Lower leg skin (tissue), 4 donors: ENCODE measurements at places on chromosomes 12 and 14.

DNA sequence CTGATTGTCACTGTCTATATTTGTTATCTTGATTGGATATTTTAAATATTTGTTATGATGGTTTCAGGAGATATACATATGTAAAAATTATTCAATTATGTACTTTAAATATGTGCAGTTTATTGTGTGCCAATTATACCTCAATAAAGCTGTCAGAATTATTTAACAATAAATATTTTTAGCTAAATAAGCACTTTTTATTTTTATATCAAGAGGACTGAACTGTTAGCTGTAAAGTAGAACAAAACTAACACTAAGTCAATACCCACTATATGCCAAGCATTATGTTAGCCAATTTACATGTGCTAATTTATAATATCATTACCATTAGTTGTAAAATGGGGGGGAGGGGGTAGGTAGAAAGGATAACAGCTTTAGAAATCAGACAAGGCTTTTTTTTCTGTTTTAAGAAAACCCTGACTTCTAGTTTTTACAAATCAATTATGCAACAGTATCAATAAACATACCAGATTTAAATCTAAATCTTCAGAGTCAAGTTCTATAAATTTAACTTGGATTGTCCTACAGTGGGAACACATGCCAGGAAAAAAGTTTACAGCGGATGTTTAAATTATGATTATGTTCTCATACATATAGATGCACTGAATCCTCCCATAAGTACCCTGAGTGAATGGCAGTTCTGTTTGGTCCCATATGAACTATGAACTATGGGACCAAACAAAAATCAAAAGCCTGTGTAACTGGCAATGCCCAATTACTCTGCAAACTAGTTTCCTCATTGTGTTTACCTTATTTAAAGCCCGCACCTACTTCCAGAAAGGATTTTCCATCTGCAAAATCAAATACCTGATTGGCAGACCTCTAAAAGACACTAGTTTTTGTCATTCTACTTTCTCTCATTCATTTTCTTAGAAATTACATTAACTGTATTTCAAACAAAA lies 2.8 kb downstream of the RALGAPA1 start:
- DNase-seq: no peak

DNA sequence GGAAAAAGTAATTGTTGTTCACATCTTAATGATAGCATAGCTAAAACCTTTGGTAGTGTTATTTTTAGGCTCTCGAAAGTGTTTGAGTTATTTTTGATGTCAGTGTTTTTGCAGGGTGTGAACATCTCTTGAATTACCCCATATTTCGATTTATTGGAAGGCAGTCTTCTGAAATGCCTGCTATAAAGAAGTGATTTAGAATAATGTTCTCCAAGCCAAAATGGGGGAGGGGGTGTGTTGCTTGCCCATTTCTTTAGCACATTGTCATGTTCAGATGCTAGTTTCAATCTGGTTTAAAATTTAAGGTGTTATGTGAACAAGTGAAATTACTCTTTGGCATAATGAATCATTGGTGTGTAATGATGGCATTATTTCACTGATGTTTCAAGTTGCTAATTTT lies 110.6 kb downstream of the SYNE2 start:
- DNase-seq: no peak

- no peak for DNase-seq
These were observed 21.0 kb upstream of the MAP1LC3B2 start for GRCh38 chr12:116538076-116538591.

DNA sequence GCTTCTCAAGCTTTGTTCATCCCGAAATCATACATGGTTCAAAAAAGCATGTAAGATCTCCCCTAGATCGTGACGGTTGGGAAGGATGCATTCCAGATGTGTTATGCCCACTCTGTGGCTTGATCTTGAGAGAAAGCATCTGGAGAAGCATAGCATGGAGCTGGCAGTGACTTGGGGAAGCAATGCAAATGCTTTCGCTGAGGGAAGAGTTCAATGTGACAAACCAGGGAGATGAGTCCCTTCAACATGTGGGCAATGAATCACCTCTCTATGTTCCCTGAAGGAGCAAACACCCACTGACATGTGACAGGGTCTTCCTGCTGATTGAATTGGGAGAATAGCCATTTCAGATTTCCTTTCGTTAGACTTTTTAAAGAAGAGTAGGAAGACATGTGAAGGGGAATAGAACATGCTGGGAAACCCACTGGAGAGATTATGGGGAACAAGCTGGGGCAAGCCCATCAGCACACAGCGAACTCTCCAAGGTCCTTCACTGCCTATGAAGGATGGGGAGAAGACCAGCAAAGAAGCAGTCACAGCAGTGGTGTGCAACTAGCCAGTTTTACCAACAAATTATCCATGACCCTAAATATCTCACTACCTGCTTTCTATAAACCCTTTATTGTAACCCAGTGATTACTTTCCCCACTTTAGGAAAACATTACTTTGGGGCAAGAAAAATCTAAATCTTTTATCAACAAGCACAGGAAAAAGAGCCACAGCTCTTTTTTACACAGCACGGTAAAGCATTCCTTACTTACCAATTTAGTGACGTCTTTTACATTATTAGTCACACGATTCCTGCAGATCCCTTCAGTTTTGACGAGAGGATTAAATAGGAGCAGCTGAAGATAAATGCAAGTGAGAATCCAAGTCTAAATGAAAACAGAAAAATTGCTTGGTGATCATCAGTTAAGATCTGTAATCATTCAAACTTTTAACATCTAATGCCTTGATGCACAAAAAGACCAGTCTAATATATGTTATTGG lies 35.0 kb downstream of the KITLG start:
- DNase-seq: no peak

GRCh38 chr14:99732436-99733210 lies 48.5 kb downstream of the CYP46A1 start:
- DNase-seq: peak; percentile 73

DNA sequence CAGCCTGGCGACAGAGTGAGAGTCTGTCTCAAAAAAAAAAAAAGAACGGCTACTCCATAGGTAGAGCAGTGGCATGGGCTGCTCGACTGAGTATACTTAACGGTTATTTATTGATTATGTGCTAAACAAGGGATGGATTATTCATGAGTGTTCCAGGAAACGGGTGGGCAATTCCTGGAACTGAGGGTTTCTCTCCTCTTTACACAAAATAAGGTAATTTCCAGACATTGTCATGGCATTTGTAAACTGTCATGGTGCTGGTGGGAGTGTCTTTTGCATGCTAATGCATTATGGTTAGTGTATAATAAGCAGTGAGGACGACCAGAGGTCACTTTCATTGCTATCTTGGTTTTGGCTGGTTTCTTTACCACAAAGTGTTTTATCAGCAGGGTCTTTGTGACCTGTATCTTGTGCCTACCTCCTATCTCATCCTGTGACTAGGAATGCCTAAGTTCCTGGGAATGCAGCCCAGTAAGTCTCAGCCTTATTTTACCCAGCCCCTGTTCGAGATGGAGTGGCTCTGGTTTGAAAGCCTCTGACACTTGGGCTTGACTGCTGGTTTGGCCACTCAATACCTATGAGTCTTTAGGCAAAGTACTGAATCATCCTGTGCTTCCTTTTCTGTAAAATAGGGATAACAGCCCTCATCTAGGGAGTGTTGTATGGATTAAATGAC lies 3.2 kb downstream of the DGLUCY start:
- no peak for DNase-seq

GRCh38 chr12:55362675-55363074 lies at the start of gene OR6C75:
OR6C75 (plus strand) TSS chr12:55362975; CDS start chr12:55365111, 2,136 bp downstream.
- no peak for DNase-seq

DNA sequence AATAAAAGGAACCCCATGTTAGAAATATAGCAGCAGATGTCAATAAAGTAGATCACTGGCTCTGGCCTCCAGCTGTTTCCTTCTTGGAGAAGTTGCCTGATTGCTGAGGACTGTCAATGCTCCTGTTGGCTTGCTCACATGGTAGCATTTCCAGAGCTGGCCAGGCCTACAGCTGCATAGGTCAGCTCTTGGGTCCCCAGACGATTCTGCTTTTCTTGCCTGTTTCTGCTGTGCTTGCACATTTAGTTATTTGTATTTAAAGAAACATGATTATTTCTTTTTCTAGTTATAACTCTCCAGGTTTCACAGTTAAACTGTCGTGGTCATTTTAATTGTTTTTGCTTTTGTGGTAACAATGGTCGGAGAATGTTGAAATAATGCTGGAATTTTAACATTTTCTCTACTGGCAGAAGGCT lies 7.2 kb downstream of the NAV3 start:
- no peak for DNase-seq

GRCh38 chr14:65043893-65044595 lies 57.3 kb downstream of the FNTB start:
- DNase-seq: no peak

GRCh38 chr14:24361326-24361725 lies 6.7 kb upstream of the NFATC4 start:
- no peak for DNase-seq

- peak; percentile 97 for DNase-seq
These were observed 33.5 kb downstream of the FMNL3 start for GRCh38 chr12:49673446-49674317.

GRCh38 chr14:33362934-33363333 lies 424.3 kb downstream of the NPAS3 start:
- DNase-seq: no peak

- DNase-seq: no peak
These were observed 166.7 kb downstream of the SLC38A4 start for GRCh38 chr12:46659032-46659650.

DNA sequence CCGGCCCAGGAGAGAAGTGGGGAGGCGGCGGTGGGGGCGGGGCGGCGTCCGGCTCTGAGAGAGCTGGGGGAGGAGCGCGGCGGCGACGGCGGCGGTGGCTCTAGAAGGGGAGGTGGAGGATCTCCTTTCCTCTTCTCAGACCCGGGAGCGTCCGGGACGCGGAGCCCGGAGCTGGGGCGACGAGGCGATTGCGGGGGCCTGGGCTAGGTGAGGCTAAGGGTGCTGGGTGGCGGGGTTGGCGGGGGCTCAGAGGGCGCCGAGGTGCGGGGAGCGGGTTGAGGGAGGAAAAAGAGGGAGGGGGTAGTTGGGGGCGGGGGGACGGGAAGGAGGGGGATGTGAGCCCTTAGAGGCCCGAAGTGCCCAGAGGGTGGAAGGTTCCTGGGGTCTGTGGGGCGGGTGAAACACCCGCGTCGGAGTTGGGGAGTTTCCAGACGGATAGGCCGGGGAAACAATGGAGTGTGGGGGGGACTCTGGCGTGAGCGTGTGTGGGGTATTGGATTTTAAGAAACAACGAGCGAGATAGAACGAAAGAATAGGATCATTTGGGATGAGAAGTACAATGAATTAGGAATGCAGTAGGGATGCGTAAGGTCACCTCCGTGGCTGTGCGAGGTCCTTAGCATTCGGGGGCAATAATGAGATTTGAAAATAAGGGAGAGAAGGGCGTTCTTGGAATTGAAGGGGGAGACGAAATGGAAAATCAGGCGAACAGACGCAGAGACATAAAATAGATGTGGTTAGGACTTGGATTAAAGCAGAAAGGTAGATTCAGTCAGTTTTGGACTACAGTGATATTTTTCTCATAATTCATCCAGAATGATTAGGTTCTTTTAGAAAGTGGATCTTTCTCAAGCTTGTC lies at the start of gene SPATS2:
Gene SPATS2 (plus strand): TSS at position 82 of the 859 bp plus-strand sequence. CDS start 93,551 bp downstream, outside the sequence.
- peak; percentile 92 for DNase-seq

- DNase-seq: no peak
These were observed 1.5 kb upstream of the KRT75 start for GRCh38 chr12:52435659-52435999.

- peak; percentile 29 for DNase-seq
These were observed at the start of gene RASSF8 for GRCh38 chr12:25958428-25959070. RASSF8 (plus strand) TSS chr12:25958682; CDS start chr12:26055344, 96,662 bp downstream.

GRCh38 chr12:62898526-62898925 lies 36.4 kb downstream of the PPM1H start:
- DNase-seq: no peak

GRCh38 chr12:90331262-90331661 lies 622.6 kb upstream of the ATP2B1 start:
- DNase-seq: no peak

DNA sequence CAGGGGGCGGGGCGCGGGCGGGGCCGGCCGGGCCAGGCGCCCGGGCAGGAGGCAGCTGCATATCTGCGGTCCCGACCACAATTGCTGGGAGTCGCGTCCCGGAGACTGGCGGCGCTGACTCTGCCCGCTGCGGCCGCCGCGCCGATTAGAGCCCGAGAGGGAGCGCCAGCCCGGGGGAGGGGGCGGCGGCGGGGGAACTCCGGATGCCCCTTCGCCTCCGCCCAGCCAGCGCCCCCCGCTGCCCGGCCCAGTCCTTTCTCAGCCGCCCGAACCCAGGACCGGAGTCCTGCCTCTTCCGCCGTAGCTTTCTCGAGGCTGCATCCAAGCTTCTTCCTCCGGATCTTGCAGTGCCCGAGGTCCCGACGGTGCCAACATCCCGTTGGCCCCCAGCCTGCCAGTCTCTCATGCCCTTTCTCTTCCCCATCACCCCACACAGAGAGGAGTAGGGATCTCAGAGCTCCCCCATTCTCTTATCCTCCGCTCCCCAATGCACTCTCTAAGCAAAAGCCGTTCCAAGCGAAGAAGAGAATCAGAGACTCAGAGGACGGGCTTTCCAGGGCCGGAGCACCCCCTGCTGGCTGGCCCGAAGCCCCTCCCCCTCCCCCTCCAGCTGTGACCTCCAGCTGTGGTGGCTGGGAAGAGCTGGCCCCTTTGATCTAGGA lies 8.8 kb upstream of the SP7 start:
- peak; percentile 52 for DNase-seq

DNA sequence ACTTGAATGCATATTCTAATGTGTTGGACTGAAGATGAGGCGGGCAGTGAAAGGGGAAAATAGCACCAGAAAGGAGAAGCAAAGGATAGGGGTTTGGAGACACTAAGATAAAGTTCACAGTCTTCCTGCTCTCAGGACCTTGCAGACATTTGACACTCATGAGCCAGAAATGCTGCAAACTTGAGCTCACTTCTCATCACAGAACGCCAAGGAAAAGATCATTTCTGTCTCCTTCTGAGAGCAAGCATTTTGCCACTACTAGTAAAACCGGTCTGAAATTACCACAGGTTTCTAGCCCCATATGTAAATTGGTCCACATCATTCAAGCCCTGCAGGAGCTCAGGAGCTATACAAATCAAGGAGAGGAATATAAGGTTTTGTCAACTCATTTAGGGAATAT lies 44.6 kb upstream of the ANO2 start:
- DNase-seq: no peak

DNA sequence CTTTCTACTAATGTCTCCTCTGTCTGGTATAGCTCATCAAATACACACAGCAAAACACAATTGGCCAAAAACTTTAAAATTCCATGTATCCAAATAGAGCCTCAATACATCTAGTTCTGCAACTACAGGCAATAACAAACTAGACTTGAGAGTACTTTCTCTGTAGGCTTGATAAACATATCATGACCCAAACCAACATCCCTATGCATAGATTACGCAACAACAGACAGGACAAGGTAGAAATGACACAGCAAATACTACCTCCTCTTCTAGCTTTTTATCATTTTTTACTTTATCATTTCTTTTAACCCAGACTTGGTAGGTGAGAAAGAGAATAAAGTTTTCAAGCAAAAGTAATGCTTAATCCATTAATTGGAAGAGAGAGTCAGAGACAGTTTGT lies 41.8 kb downstream of the EML5 start:
- DNase-seq: no peak

DNA sequence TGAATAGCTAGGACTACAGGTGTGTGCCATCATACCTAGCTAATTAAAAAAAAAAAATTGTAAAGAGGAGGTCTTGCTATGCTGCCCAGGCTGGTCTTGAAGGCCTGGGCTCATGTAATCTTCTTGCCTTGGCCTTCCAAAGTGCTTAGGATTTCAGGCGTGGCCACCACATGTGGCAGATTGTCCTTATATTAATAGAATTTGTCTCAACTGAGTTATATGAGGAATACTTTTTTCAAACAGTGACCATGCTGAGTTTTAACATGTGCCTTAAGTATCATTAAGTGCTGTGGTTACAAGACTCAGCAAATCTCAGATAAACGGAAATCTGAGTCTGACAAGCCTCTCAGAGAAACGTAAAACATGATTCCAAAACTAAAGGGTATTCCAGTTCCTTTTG lies 83.2 kb upstream of the FERMT2 start:
- DNase-seq: no peak
